Activated naive CD4-positive, alpha-beta T cell treated with anti-CD3 and anti-CD28 coated beads, Interleukin-2, amount 50 U/mL, for 72 hours (primary cell): ENCODE measurements at places on chromosomes 12 and 14. TPM values are rescaled to one million over a fixed set of nuclear protein-coding genes. Genes with fewer than 3 reads are reported as not detected.
A peak's percentile ranks its signal among the peaks of the same experiment; 100 is the strongest.

GRCh38 chr12:100632445-100632892 is 59.0 kb downstream of the GAS2L3 start:
- no peak for DNase-seq

- DNase-seq = no peak
These were observed 177.3 kb upstream of the CDKN3 start for GRCh38 chr14:54219261-54220070.

GRCh38 chr14:70801836-70802235 is 7.5 kb downstream of the MAP3K9 start:
- no peak for DNase-seq

GRCh38 chr12:20624718-20625117 is 70.4 kb upstream of the SLCO1C1 start:
- no peak for DNase-seq

- DNase-seq = no peak
These were observed 862 bp downstream of the KLRB1 start for GRCh38 chr12:9606736-9607372.

GRCh38 chr12:11891754-11892386 is 178.9 kb upstream of the BCL2L14 start:
- DNase-seq = no peak

GRCh38 chr14:57652769-57653168 is 159.1 kb upstream of the CCDC198 start:
- no peak for DNase-seq

- no peak for DNase-seq
These were observed 44.0 kb downstream of the EID3 start for GRCh38 chr12:104347374-104348075.

DNA sequence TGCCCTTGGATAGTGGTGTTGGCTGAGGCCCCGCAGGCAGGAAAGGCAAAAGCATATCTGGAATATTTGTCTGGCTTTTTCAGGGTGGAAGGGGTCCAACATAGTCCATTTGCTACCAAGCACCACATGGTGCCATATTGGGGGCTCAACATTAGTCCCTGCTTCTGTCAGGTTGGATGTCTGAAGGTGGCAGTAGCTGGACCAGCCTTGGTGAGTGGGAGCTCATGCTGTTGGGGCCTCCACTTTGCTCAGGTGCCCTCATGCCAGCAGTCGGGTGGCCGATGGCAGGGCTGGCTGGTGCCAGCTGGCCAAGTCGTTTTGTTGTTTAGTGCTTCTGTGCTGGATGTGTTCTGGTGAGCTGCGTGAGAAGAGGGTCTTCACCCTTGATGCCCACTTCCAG is 135.3 kb downstream of the PAPOLA start:
- DNase-seq = no peak

- DNase-seq = no peak
These were observed 210.1 kb downstream of the SLC41A2 start for GRCh38 chr12:104747955-104748354.

GRCh38 chr12:76929499-76929898 is 50.7 kb upstream of the CSRP2 start:
- no peak for DNase-seq

DNA sequence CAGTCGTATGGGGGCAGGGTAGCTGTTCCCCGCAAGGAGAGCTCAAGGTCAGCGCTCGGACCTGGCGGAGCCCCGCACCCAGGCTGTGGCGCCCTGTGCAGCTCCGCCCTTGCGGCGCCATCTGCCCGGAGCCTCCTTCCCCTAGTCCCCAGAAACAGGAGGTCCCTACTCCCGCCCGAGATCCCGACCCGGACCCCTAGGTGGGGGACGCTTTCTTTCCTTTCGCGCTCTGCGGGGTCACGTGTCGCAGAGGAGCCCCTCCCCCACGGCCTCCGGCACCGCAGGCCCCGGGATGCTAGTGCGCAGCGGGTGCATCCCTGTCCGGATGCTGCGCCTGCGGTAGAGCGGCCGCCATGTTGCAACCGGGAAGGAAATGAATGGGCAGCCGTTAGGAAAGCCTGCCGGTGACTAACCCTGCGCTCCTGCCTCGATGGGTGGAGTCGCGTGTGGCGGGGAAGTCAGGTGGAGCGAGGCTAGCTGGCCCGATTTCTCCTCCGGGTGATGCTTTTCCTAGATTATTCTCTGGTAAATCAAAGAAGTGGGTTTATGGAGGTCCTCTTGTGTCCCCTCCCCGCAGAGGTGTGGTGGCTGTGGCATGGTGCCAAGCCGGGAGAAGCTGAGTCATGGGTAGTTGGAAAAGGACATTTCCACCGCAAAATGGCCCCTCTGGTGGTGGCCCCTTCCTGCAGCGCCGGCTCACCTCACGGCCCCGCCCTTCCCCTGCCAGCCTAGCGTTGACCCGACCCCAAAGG is 804 bp downstream of the GAPDH start:
- peak; percentile 91 for DNase-seq

- no peak for DNase-seq
These were observed 63.9 kb upstream of the KCNA5 start for GRCh38 chr12:4979737-4980136.

DNA sequence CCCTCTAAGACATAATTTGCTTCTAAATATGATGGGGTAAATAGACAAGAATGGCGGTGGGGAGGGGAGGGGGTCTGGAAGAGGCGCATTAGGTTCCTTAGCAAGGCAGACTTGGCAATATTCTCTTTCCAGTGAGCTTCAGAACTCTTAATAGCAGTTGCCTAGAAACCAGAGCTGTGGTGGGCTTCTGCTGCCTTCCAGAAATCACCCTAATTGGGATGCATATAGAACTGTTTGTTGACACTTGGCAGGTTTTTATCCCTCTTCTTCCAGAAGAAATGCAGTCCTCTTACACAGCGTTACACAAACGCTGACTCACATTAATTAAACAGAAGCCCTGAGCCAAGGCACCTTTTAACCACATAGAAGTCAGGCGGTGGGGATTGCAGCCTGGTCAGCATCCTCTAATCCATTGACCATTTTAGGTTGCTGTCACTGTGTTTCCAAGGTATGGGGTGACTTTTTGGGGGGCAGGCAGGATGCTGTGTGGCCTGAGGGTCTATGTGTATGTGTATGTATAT is 114.1 kb downstream of the CCDC60 start:
- no peak for DNase-seq

GRCh38 chr14:72638021-72638420 is 255.9 kb downstream of the DPF3 start:
- DNase-seq = no peak

DNA sequence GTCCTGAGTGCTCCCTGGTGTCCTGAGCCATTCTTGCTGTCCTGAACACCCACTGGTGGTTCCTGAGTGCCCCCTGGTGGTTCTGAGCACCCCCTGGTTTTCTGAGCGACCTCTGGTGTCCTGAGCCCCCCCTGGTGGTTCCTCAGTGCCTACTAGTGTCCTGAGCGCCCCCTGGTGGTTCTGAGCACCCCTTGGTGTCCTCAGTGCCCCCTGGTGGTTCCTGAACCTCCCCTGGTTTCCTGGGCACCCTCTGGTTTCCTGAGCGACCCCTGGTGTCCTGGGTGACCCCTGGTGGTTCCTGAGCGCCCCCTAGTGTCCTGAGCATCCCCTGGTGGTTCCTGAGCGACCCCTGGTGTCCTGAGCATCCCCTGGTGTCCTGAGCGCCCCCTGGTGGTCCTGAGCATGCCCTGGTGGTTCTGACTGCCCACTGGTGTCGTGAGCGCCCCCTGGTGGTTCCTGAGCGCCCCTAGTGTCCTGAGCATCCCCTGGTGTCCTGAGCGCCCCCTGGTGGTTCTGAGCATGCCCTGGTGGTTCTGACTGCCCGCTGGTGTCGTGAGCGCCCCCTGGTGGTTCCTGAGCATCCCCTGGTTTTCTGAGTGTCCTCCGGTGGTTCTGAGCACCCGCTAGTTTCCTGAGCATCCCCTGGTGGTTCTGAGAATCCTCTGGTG is 473.1 kb downstream of the TMEM121 start:
- peak; percentile 87 for DNase-seq

- DNase-seq = peak; percentile 78
These were observed at the start of gene SGPP1 for GRCh38 chr14:63727736-63728728. Gene SGPP1 (minus strand): TSS chr14:63728065. CDS start chr14:63727944, 121 bp downstream.

- no peak for DNase-seq
These were observed 990 bp downstream of the FERMT2 start for GRCh38 chr14:52949711-52950409.

DNA sequence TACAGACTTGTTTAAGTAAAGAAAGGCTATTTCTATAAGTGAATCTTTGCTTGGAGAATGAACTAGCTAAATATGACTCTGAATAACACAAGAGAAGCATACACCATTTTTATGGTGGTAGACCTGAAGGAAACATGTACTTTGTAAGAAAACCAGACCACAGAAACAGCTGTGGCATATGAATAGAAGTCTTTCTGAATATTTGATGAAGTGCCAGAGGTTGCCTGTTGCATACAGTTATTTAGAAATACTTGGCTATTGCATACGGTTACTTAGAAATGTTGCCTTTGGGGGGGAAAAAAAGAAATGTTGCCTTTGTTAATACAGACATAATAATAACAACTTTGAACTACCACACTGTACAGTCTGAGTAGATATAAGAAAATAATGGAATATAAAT is 16.8 kb upstream of the LEMD3 start:
- DNase-seq = no peak

- no peak for DNase-seq
These were observed 64.4 kb downstream of the FBXL14 start for GRCh38 chr12:1529862-1530591.

DNA sequence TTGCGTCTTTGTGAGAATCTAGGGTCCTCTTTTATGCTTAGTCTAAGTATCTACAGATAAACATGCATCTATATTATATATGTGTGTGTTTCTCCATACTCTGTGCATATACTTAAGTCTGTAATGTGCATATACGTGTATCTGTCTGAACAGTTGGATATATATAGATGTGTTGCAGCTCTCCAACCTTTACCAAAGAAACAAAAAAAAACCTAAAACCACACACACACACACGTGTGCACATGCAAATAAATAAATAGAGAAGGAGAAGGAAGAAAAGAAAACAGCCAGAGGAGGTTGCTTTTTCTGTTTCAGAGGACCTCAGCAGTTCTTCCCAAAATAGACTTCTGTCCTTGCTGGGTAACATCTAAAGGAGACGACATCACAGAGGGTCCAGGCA is 244.9 kb downstream of the CACNA1C start:
- DNase-seq = no peak

DNA sequence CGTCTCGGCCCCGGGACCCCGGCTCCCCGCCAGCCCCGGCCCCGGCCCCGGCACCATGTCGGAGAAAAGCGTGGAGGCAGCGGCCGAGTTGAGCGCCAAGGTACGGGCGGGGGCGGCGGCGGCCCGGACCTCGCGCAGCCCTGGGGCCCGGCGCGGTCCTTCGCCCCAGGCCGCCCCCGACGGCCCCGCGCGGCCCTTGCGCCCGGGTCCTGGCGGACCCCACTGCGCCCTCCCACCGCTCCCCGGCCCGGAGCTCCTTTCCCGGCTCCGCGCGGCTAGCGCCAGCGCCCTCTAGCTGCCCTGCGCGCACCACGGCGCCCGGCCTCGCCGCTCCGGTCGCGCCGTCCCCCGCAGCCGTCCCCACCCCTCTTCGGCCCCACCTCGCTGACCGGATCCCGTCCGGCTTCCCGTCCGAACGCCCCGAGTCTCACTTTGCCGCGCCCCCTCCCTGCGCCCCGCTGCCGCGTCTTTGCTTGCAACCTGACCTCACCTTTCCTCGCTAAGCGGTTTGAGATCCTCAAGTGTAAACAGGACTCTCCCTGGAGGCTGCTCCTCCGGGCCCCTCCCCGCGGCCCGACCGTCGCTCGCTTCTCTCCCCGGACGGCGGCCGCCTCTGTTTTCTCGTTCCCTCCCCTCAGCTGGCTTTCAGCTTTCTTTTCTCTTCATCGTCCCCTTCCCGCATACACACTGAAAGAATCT is 637 bp downstream of the PTMS start:
- DNase-seq = no peak

DNA sequence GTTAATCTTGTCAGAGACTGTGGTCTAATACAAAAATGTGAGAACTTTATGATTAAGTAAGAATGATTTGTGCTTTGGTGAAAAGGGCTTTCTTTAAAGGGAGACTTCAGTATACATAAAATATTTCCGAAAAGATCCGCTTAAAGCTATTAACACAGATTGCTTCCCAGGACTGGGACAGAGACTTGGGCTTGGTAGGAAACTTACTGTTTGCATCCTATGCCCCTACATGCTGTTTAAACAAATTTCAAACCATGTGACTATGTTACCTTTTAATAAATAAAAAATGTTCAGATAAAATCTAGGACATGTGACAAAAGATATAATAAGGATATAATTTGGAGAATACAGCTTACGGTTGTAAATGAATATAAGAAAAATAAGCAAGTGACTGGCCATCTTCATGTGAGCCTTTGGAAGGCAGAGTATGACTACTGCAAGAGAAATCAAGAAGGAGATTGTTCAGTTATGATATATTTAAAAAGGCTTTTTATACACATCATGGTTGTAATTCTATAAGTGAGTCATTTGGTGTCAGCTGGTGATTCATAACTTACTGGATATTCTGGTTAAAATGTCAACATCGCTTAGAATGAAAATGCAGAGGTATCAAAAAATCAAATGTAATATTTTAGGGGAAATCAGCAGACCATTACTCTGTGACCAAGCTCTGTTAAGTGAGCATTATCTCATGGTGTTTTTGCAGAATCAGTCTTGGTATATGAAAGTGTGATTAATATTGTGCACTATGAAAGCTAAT is 234.7 kb upstream of the E2F7 start:
- no peak for DNase-seq

DNA sequence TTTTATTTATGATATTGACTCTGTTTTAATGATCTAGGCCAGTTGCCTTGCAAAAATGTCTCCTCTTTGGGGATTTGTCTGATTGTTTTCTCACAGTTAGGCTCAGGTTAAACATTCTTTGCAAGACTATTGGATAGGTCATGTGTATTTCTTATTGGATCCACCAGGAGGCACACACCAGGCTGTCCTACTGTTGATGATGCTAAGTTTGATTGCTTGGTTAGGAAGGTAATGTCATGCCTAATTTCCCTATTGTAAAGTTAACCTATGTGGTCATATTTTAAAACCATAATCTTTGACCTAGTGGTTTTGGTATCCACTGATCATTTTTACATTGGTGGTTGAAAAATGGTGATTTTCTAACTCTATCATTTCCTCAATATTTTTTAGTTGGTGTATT is 137.1 kb downstream of the BRMS1L start:
- no peak for DNase-seq

The TCL1A gene
- not detected for total RNA-seq

The MANSC1 gene
- total RNA-seq = 1.6 TPM

The ARF3 gene
- 132 TPM for total RNA-seq

The ANG gene
- total RNA-seq = 0.48 TPM

The TCL1B gene
- total RNA-seq = not detected

The FOXA1 gene
- total RNA-seq = not detected

The HOXC10 gene
- not detected for total RNA-seq

The PIP4K2C gene
- 43.7 TPM for total RNA-seq

The PDE3A gene
- not detected for total RNA-seq

The PLBD1 gene
- total RNA-seq = not detected

The NTF3 gene
- not detected for total RNA-seq

The SLC25A47 gene
- 0.23 TPM for total RNA-seq

The BEST3 gene
- total RNA-seq = not detected

The RFX4 gene
- not detected for total RNA-seq

The SLC4A8 gene
- 14.4 TPM for total RNA-seq

The SELPLG gene
- 35.9 TPM for total RNA-seq
